ENCODE measurements at places on chromosomes 5 and 9.

DNA sequence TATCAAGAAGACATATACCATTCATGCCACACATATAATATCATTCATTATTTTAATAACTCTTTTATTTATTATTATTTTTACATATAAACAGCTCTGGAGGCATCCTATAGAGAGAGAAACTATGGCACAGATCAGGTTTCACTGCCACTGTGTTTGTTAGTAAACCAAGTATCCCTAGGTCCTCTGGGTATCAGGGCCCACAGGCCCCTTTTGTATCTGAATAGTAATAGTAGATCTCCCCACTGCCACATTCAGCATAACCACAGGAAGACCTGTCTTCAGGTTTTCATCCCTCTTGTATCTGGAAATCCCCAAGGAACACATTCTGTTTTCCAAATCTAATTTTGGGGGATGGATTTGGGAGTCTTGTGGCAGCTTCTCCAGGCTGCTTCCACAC lies 94.0 kb downstream of the SPATA31D1 start:
- no peak for DNase-seq

DNA sequence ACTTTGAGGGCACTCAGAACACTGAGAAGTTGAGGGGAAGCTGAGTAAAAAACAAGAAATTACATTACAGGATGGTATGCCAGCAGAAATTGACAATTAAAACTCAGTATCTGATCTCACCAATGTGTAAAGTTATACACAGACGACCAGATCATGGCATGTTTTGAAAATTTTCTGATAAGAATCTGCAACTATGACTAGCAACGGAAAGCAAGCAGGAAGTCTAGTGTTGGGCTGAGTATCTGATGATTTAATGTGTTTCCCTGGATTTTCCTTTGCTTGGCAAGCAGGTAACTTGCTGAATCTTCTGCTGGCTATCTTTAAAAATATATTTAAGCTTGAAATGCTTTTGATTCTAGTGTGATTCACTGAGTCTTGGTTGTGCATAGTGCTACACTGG lies 5.2 kb upstream of the GCNT4 start:
- no peak for DNase-seq

- DNase-seq = no peak
Observed at GRCh38 chr5:53200306-53200705, 90.7 kb upstream of the MOCS2 start.

- peak; percentile 87 for DNase-seq
Observed at GRCh38 chr9:128688501-128689292, at the start of gene SET. Gene SET (plus strand): TSS chr9:128689222. CDS start chr9:128689583, 361 bp downstream.

DNA sequence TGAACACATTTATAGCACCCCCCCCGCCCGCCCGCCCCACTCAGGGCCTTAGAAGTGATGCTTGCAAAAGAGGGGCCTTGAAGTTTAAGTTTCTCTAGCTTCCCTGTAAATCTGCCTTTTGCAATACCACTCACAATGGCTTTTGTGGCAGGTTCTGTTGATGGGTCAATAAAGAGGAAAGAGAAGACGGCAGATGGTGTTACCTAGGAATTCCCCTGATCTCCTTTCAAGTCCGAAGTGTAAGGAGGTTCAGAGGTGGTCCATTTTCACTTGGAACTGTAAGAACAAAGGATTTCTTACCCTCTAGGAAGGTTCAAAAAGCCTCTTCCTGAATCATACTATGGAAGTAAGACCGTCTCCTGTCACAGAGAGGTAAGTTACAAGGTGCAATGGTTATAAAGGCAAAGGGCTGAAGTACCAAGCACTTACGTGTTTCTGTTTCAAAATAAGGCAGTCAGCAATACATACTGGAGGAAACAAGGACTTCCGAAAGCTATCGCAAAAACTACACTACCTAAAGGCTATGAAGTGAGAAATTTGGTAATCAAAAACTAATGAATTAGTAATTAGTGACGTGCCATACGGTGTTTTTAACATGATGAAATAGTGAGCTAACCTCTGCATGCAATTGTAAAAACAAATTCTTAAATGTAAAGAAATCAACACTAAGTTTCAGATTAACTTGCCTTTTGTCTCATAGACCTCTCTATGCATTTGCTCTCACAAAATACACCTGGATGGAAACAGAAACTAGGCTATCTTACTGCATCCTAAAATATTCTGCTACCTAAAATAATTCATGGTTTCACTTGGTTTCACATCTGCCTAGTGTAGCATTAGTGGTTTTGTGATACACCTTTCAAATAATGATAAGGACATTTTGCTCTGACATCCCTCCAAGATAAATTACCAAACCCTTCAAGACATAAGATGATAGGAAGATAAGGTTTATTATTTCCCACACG lies 589.4 kb upstream of the FAM174A start:
- no peak for DNase-seq

DNA sequence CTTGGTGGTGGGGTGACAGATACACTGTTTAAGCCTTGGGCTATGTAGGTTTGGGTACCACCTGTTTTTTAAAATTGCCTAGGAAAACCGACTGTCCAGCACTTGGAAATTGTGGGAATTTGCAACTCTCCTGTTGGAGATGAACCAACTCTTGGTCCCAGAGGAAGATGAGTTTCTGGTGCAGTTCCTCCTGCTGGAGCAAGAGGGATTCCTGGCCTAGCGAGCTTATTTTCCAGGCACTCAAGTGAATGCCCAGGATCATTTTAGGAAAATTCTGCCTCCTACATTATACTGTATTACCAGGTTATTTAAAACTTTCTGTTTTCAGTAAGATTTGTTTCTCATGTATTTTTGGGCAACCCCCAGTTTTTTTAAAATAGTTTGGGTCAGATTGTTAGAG lies 33.7 kb downstream of the AP3S1 start:
- no peak for DNase-seq

DNA sequence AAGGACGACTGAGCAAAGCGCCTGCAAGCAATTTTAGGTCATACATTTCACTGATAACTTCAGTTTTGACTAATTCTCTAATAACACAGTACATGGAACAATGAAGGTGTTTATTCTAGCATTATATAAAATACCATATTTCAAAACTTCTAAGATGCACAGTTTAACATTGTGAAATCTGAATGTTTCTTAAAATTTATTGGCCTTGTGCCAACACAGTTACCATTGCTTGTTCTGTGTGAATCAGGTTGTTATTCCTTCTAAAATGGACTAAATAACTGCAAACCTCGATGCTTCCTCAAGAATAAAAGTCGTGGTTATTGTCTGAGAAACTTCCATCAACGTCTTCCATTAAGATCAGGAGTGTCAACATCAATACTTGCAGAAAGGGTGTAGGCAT lies 8.0 kb downstream of the MCC start:
- DNase-seq = no peak

DNA sequence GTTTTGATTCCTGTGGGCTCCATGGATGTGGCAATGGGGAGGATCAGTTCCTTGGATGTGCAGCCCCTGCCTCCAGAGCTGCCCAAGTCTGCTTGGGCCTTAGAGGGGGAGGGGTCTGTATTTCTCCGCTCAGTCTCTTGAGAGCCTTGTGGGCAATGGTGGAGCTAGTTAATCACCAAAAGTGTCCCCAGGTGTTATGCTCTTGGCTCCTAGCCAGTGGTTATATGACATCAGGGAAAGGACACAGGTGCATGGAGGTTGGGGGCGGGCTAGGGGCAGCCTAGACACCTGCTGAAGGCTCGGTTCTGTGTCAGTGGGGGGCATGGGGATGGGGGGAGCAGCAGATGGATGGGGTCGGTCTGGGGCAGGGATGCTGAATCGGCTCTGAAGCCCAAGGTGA lies 12.4 kb upstream of the ARAP3 start:
- DNase-seq = no peak

DNA sequence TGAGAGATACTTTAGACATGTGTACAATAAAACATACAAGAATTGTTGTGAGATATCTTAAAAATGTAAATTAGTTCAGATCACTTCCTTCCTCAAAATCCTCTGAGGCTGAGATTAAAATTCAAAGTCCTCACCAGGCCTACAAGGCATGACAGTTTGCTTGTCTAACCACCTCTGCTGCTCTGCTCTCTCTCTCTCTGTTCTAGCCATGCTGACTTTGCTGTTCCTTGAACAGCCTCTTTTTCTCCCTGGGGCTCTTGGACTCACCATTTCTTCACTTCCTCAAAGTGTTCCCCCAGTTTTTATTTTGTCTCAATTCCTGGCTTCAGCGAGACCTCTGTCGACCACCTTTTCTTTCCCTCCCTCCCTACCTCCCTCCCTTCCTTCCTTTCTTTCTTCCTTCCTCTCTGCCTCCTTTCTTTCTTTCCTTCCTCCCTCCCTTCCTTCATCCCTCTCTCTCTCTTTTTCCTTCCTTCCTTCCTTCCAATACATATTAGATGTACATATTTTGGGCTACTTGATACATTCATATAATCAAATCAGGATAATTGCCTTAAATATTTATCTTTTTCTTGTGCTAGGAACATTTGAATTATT lies 27.0 kb downstream of the CATSPER3 start:
- no peak for DNase-seq

DNA sequence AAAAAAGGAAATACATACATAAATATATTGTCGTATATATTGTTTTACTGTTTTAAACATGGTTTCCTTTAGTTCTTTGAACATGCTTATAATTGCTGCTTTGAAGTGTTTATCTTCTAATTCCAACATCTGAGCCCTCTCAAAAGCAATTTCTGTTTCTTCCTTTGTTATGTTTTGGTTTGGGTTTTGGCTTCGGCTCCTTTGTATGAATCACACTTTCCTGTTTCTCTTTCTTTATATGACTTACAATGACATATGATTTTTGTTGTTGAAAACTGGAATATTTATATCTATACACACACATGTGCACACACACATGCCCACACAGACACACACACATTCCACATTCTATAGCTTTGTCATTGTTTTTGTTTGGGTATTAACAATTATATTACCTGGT lies 1206.7 kb downstream of the CDH12 start:
- DNase-seq = peak; percentile 16

- no peak for DNase-seq
Observed at GRCh38 chr5:80798633-80799032, 143.8 kb upstream of the DHFR start.

- no peak for DNase-seq
Observed at GRCh38 chr5:111976705-111977435, 219.9 kb upstream of the NREP start.

GRCh38 chr9:85743275-85744128 lies 1.7 kb upstream of the AGTPBP1 start:
- peak; percentile 93 for DNase-seq

DNA sequence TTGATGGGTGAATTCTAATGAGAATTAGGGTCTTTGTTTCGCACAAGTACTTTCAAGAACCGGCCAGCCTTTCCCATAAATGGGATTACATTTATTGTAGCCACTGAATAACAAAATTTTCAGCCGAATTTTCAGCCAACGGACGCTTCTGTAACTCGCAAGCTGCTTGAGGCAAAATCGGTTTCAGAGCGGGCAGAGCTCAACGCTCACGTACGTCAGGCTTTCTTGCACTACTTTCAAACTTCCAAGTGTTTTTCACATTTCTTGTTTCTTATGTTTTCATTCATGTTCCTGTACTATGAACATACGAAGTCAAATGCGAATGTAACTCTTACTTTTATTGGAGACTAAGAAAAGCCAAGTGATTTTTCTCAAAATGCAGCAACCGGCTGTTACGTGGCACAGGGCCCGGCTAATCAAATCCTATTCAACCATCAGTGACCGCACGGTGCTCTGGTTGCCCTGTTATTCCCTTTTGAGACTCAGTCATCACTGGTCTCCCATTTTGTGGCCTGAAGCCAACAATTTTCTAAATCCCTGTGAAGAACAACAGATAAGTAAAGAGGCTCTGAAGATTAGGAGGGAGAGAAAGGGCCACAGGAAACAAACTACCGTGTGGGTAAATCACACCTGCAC lies 68.5 kb downstream of the SLC28A3 start:
- DNase-seq = no peak

- DNase-seq = peak; percentile 71
Observed at GRCh38 chr9:81825846-81826516, 102.2 kb upstream of the SPATA31D4 start.

GRCh38 chr5:98065261-98065909 lies 708.1 kb upstream of the RGMB start:
- DNase-seq = no peak

GRCh38 chr9:76452839-76453238 lies 6.1 kb upstream of the GCNT1 start:
- no peak for DNase-seq

DNA sequence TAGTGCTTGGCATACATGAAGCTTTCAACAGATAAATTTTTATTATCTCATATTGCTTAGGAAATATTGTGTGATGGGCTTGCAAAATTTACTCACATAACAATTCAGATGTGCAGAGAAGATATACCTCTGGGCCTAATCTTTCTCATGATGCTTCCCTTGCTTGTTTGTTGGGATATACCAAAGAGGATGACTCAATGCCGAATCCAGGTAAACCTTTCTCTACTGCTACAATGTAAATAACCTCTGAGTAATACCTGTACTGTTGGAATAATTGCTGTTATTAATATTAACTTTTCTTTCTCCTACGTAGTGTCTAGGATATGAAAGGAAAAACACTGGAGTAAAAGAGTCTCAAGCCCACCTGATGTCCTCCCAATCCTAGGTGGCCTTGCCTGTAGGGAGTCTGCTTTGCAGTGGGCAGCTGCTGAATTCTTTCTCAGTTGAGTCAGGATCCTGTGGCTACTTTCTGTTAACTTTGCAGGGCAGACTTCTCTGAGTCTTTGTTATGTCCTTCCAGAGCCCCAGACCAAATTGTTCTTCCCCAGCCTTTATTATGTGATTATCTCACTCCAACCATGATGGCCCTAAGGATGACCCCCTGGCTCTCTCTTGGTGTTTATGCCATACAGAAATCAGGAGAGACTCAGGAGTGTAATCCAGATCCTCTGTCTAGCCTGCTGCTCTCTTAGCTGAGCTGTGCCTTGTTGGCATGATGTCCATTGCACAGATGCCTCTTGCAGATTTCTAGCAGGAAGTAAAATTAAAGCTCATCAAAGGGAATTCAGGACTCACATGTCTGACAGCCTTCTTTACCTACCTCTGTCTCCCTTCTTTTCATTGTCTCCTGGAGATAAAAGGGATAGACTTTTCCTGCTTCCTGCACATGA lies 208.1 kb downstream of the SNX18 start:
- DNase-seq = no peak

DNA sequence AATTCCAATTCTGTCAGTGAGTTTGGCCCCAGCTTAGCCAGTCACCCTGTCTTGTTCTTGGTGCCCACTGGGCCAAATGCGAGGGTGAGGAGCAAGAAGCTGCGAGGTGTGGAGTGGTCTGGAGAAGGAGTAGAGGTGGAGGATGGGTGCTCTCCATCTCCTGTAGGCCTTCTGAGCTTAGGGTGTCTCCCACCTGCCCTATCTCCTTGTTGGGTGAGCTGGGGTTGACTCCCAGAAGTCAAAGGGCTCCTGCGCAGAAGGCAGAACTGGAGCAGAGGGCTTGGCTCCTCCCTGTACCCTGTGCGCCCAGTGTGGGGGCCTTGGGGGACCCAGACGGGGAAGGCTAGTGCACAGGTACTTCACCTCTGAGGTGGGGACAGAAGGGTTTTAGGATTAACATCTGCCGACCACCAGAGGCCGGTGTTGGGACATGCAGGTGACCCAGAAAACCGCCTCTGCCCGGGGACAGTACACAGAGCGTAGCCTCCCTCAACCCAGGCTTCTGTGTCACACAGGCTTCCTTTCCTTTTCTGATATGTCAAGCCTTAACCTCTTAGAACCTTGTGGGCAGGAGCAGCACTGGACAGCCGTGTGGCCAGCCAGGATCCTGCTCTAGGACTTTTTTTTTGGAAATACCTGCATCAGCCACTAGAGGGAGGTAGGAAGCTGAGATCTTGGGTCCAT lies 16.9 kb downstream of the IL5 start:
- peak; percentile 62 for DNase-seq

Measured in A172 (cell line).